ENCODE measurements at places on chromosomes 11 and 22.

GRCh38 chr11:58316142-58316541 lies 42.7 kb downstream of the OR5B17 start:
- DNase-seq, result no peak
- H3K4me1 ChIP-seq, result no peaks in the 10 kb centered on the region
- no peaks in the 10 kb centered on the region for H3K27me3 ChIP-seq

DNA sequence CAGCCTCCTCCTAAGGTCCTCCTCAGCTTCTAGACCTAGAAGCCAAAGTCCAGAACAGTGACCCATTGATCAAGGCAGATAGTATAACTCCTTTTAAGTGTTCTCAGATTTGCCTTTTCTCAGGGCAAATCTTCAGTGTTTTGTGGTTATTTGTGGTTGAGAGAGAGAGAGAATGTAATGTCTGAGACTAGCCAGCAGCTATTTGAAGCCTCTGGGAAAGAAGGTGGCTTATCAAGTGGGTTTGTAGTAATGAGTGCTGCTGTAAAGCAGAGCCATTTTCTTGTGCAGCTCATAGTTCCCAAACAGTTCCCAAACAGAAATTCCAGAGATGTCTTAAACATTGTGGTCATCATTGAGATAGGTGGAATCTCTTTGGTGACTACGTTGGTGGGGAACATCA lies 89.5 kb downstream of the RNF169 start:
- H3K27ac ChIP-seq, result no peak overlapping the region
- no peak for DNase-seq
- H3K4me3 ChIP-seq, result no peak overlapping the region
- H3K27me3 ChIP-seq, result no peaks in the 10 kb centered on the region
- H3K36me3 ChIP-seq, result 0 out of 2 replicates have a peak, but pooled peaks cover 9% of the 10 kb centered on the region
- no peaks in the 10 kb centered on the region for H3K4me1 ChIP-seq

- no peak overlapping the region for H3K4me3 ChIP-seq
- no peaks in the 10 kb centered on the region for H3K4me1 ChIP-seq
- no peak for DNase-seq
- no peak overlapping the region for H3K27ac ChIP-seq
- H3K27me3 ChIP-seq, result peaks cover 97% of the 10 kb centered on the region
Observed at GRCh38 chr22:44931077-44931540, 78.7 kb downstream of the PHF21B start.

- no peaks in the 10 kb centered on the region for H3K36me3 ChIP-seq
- no peaks in the 10 kb centered on the region for H3K4me1 ChIP-seq
- no peaks in the 10 kb centered on the region for H3K27me3 ChIP-seq
- H3K27ac ChIP-seq, result no peak overlapping the region
- no peak for DNase-seq
Observed at GRCh38 chr11:22491555-22492225, 133.9 kb downstream of the FANCF start.

DNA sequence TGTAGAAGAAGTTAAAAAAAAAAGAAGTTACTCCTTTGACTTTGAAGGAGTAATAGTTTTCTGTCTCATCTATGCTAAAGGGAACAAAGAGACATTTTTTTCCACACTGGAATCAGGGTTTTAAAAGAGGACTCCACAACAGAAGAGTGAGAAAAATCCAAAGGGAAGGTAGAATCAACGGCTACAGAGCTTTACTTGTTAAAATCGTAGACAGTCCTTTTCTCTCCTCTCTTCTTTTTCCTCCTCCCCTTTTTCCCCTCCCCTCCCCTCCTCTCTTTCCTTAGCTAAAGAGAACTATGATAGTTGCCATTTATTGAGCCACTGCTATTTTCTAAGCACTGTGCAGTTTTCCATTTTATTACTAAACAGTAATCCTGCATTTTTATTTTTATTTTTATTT lies 29.2 kb downstream of the DDIAS start:
- H3K27ac ChIP-seq, result no peak overlapping the region
- H3K36me3 ChIP-seq, result no peaks in the 10 kb centered on the region
- no peaks in the 10 kb centered on the region for H3K27me3 ChIP-seq

GRCh38 chr22:42919199-42919598 lies 62.1 kb upstream of the ARFGAP3 start:
- H3K27ac ChIP-seq, result no peak overlapping the region
- no peaks in the 10 kb centered on the region for H3K36me3 ChIP-seq
- no peak overlapping the region for H3K4me3 ChIP-seq
- H3K4me1 ChIP-seq, result no peaks in the 10 kb centered on the region

GRCh38 chr11:121318848-121319834 lies 26.6 kb downstream of the SC5D start:
- H3K27me3 ChIP-seq, result no peaks in the 10 kb centered on the region
- H3K36me3 ChIP-seq, result no peaks in the 10 kb centered on the region
- peak; percentile 34 for DNase-seq
- no peak overlapping the region for H3K4me3 ChIP-seq
- no peak overlapping the region for H3K27ac ChIP-seq

- H3K27ac ChIP-seq, result no peak overlapping the region
- DNase-seq, result no peak
- no peaks in the 10 kb centered on the region for H3K36me3 ChIP-seq
- H3K4me1 ChIP-seq, result no peaks in the 10 kb centered on the region
Observed at GRCh38 chr11:108873941-108874340, 209.1 kb downstream of the DDX10 start.

- H3K4me3 ChIP-seq, result no peak overlapping the region
- DNase-seq, result no peak
- H3K36me3 ChIP-seq, result no peaks in the 10 kb centered on the region
- no peaks in the 10 kb centered on the region for H3K4me1 ChIP-seq
Observed at GRCh38 chr11:129075757-129076156, 116.4 kb downstream of the ARHGAP32 start.

GRCh38 chr11:128492903-128493569 lies 94.3 kb downstream of the ETS1 start:
- H3K36me3 ChIP-seq, result peaks cover 3% of the 10 kb centered on the region
- no peaks in the 10 kb centered on the region for H3K27me3 ChIP-seq
- H3K4me1 ChIP-seq, result peaks cover 40% of the 10 kb centered on the region
- peak; percentile 71 for DNase-seq
- no peak overlapping the region for H3K4me3 ChIP-seq

- DNase-seq, result no peak
- H3K27ac ChIP-seq, result no peak overlapping the region
- H3K36me3 ChIP-seq, result no peaks in the 10 kb centered on the region
- no peak overlapping the region for H3K4me3 ChIP-seq
Observed at GRCh38 chr11:35580397-35580781, 37.9 kb upstream of the FJX1 start.

GRCh38 chr11:129960216-129961214 lies 42.1 kb downstream of the PRDM10 start:
- DNase-seq, result no peak
- no peaks in the 10 kb centered on the region for H3K36me3 ChIP-seq
- no peak overlapping the region for H3K27ac ChIP-seq
- H3K27me3 ChIP-seq, result no peaks in the 10 kb centered on the region

GRCh38 chr22:37627545-37627944 lies 11.9 kb upstream of the SH3BP1 start:
- peak; percentile 55 for DNase-seq
- no peak overlapping the region for H3K4me3 ChIP-seq
- H3K27ac ChIP-seq, result peak overlapping the region; percentile 63
- H3K36me3 ChIP-seq, result no peaks in the 10 kb centered on the region

- DNase-seq, result no peak
- peaks cover 24% of the 10 kb centered on the region for H3K36me3 ChIP-seq
- H3K27me3 ChIP-seq, result no peaks in the 10 kb centered on the region
- H3K4me1 ChIP-seq, result peaks cover 19% of the 10 kb centered on the region
Observed at GRCh38 chr11:60902625-60903024, 3.8 kb downstream of the PRPF19 start.

DNA sequence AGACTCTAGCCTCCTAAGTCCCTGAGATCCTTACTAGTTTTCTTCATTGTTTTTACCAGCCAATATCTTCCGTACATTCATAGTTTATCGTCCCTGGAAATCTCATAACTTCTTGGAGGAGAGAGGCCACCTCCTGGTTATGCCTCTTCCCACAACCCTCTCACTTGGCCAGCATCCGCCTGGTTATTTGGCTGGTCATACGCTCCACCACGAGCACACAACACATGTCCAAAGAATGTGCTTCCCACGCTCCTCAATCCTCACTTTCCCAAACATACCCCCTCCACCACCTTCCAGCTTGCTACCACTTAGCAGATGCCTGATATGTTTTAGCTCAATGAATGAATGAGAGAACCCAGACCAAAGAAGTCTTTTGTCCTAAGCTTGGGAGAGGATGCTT lies 83.5 kb upstream of the EIF3D start:
- H3K27ac ChIP-seq, result no peak overlapping the region
- DNase-seq, result no peak
- no peaks in the 10 kb centered on the region for H3K36me3 ChIP-seq
- no peaks in the 10 kb centered on the region for H3K4me1 ChIP-seq

DNA sequence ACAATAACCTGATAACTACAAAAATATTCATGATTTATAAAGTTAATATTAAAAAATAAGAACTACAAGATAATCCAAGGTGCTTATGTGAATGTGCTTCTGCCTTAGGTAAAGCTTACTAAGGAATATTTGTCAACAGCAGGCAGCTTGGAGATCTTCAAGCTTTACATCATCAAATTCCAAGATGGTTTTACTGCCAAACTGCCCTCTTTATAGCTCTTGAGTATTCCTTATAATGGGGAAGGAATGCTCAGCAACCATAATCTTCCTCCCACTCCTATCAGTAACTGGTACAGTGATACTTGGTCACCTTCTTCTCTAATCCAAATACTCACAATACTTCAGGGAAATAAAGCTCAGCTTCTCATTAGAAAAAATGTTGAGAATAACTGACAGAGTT lies 30.1 kb downstream of the SBF2 start:
- H3K4me1 ChIP-seq, result no peaks in the 10 kb centered on the region
- H3K27me3 ChIP-seq, result no peaks in the 10 kb centered on the region
- H3K4me3 ChIP-seq, result no peak overlapping the region
- no peaks in the 10 kb centered on the region for H3K36me3 ChIP-seq

DNA sequence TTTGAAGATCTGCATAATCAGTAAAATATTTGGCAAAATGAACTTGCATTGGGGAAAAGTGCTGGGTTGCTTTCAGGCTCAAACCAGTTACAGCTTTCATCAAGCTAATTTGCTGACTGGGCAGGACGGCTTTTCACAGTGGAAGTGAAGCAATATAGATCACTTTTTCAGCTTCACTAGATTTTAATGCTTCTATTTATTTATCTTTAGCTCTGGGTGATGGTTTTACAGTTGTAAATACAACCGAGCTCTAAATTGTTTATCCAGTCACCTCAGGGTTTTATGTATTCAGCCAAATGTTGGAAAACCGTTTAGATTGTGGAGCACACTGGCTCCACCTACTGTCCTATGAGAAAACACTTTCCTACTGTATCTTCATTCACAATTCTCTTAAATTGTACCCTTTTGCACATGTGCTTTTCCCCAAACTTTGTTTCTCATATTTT lies 58.2 kb downstream of the ACER3 start:
- H3K27ac ChIP-seq, result no peak overlapping the region
- no peaks in the 10 kb centered on the region for H3K4me1 ChIP-seq
- H3K27me3 ChIP-seq, result no peaks in the 10 kb centered on the region
- DNase-seq, result peak; percentile 67
- no peak overlapping the region for H3K4me3 ChIP-seq
- H3K36me3 ChIP-seq, result no peaks in the 10 kb centered on the region

- H3K4me3 ChIP-seq, result no peak overlapping the region
- H3K36me3 ChIP-seq, result no peaks in the 10 kb centered on the region
- no peaks in the 10 kb centered on the region for H3K4me1 ChIP-seq
- H3K27ac ChIP-seq, result no peak overlapping the region
Observed at GRCh38 chr11:47886096-47886495, 37.9 kb upstream of the NUP160 start.

GRCh38 chr11:128324531-128325141 lies 262.7 kb downstream of the ETS1 start:
- no peaks in the 10 kb centered on the region for H3K36me3 ChIP-seq
- DNase-seq, result no peak
- H3K4me1 ChIP-seq, result no peaks in the 10 kb centered on the region
- H3K27me3 ChIP-seq, result no peaks in the 10 kb centered on the region

GRCh38 chr22:38766076-38766777 lies 10.4 kb upstream of the SUN2 start:
- no peak overlapping the region for H3K4me3 ChIP-seq
- DNase-seq, result peak; percentile 35
- H3K36me3 ChIP-seq, result no peaks in the 10 kb centered on the region
- no peaks in the 10 kb centered on the region for H3K4me1 ChIP-seq
- H3K27ac ChIP-seq, result no peak overlapping the region

DNA sequence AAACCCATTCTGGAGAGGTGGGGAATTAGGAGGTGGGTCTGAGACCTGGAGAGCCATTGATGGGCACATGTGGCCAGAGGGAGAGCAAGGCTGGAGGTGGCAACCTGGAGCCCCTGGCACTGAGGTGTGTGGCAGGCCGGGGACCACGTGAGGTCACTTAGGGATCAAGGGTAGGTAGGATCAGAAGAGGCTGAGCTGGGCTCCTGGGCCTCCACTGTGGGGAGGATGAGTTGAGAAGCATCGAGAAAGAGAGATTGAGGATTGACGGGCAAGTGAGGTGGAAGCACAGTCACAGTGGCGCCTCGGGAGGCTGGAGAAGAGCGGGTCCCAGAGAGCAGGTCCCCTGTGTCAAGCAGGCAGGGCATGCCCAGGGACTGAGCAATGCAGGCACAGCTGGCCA lies 4.1 kb downstream of the GNAZ start:
- no peaks in the 10 kb centered on the region for H3K4me1 ChIP-seq
- H3K27ac ChIP-seq, result no peak overlapping the region
- H3K27me3 ChIP-seq, result no peaks in the 10 kb centered on the region

DNA sequence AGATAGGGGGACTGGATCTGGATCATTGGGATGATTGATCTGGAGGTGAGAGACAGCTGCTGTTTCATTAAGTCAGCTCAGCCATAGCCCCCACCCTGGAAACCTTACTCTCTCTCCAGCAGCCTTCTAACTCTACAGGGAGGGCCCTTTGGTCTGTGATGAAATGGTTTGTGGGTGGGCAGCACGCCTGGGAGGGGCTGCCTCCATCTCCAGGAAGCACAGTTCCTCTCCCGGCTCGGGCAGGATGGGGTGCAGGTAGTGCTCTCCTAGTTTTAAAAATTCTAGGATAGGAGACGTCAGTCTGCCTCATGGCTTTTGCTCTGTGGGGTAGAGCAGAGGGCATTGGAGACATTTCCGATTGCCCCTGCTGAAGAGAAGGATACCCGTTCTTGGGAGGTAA lies 89.7 kb downstream of the CEP164 start:
- H3K27me3 ChIP-seq, result peaks cover 17% of the 10 kb centered on the region
- DNase-seq, result no peak
- H3K4me3 ChIP-seq, result no peak overlapping the region
- H3K27ac ChIP-seq, result no peak overlapping the region

GRCh38 chr22:45230026-45230721 lies 10.5 kb downstream of the KIAA0930 start:
- peaks cover 15% of the 10 kb centered on the region for H3K4me1 ChIP-seq
- no peaks in the 10 kb centered on the region for H3K27me3 ChIP-seq
- no peak overlapping the region for H3K4me3 ChIP-seq

GRCh38 chr11:94178331-94178730 lies 49.7 kb downstream of the PANX1 start:
- H3K4me3 ChIP-seq, result no peak overlapping the region
- H3K27me3 ChIP-seq, result no peaks in the 10 kb centered on the region
- no peaks in the 10 kb centered on the region for H3K4me1 ChIP-seq
- no peak overlapping the region for H3K27ac ChIP-seq

Measured in MM.1S (cell line).